ENCODE measurements at places on chromosomes 11 and 22.

DNA sequence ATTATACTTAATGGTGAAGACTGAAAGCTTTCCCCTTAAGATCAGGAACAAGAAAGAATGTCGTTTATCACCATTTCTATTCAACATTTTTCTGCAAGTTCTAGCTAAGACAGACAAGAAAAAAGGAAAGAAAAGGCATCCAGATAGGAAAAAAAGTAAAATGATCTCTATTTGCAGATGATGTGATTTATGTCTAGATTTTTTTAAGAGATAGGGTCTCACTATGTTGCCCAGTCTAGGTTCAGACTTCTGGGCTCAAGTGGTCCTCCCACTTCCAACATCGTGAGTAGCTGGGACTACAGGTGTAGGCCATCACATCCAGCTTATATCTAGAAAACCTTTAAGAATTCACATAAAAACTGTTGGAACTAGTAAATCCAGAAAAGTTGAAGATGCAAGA is 51.4 kb upstream of the ADORA2A start:
- DNase-seq, result no peak

DNA sequence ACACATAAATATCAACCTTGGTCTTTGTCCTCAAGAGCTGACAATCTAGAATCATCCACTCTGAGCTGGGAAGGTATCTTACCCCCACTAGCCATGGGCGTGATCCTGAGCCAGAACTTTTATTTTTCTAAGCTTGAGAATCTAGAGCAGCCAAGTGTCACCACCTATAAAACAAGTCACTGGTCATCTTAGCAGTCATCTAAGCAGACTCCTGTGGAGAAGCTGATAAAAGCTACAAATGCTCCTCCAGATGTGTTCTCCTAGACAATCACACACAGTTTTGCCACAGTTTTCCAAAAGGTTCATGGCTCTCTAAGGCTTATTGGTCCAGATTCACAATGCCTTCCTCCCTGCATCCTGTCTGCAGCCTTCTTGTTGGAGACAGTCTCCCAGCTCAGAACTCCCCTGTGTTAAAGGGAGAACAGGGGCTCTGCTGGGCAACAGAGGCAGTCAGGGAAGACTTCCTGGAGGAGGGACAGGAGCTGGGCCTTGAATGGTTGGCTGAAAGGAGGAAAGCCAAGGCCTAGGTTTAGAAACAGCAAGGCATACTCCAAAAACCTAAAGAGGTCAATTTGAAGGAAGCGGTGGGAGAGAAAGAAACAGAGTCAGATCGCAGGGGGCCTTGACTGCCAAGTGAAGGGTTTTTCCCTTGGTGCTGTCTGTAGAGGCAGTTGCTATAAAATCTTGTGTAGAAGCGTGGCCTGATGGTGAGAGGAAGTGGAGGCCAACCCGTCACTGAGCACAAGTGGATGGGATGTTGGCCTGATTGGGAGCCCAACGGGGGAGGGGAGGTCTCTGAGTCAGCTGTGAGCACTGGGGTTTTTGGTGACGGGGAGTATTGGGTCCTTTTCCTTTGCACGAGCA is 42.0 kb downstream of the ALX4 start:
- no peak for DNase-seq

DNA sequence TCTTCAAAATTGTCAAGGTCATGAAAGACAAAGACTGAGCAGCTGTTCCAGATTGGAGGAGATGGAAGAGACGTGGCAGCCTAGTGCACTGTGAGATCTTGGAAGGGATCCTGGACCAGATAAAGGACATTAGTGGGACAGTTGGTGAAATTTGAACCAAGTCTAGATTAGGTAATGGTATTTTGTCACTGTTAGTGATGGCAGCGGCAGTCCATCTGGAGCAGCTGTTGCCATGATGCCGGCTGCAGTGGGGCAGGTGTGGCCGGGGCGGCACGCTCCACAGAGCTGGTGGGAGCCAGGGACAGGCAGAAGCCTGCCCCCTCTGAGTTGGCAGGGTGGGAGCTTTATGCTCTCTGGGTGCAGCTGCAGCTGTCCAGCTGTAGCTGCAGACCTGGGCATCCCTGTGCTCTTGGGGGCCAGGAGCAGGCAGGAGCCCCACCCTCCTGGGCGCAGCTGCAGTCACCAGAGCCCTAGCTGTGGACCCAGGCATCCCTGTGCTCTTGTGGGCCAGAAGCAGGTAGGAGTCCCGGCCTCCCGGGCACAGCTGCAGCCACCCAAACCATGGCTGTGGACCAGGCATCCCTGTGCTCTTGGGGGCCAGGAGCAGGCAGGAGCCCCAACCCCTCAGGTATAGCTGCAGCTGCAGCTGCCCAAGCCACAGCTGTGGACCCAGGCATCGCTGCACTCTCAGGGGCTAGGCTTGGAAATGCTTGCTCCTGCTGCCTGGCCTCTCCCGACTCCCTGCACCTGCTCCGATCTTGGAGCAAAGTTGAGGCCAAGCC is 20.7 kb downstream of the DIXDC1 start:
- no peak for DNase-seq

GRCh38 chr22:42353883-42354727 is 78.1 kb downstream of the NFAM1 start:
- no peak for DNase-seq

DNA sequence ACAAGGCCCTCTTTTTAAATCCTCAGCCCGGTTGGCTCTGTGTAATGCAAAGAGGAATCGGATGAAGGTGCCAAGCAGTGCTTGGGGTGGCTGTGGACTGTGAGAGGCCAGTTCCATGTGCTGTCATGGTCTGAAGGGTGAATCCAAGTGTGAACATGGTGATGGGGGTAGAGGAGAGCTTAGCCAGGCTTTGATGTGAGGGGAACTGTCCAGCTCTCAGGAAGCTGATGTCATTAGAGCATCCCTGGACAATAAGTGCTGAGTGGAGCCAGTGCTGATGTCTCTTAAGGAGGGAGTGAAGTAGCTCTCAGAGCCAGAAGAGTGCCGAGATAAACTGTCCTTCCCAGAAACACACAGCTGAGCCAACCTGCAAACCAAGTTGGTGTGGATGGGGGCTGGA is 53.6 kb downstream of the NAV2 start:
- no peak for DNase-seq

- no peak for DNase-seq
Observed at GRCh38 chr22:18059991-18060390, 17.8 kb upstream of the PEX26 start.

DNA sequence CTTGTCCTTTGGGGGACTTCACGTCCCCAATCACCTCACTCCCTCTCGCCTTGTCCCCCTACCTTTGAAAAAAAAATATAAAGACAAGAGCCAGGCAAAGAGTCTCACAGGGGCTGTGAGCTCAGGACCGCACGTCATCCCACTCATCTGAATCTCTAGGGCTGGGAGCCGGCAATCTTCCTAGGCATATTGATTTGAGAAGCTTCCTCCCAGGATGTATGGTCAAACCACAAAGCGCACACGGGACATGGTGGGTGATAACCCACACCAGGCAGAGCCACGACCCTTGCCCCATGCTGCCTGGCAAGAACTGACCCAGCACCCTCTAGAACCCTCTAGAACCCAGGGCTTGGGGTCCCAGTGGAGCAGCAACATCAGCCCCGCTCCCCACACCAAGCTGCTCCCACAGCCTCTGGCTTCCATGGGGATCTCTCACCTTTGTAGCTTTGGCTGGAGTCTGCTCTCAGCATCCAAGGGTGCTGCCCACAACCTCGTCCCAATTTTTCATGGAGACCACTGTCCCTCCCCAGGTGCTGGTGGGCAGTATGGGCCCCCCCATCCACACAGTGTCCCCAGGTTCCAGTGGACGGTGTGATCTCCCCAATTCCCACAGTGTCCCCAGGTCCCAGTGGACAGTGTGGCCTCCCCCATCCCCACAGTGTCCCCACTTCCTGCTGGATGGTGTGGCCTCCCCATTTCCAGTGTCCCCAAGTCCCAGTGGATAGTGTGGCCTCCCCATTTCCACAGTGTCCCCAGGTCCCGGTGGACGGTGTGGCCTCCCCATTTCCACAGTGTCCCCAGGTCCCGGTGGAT is 85.2 kb upstream of the FGF3 start:
- peak; percentile 74 for DNase-seq

- no peak for DNase-seq
Observed at GRCh38 chr22:22355096-22355834, 110.7 kb downstream of the VPREB1 start.

GRCh38 chr11:72511393-72512047 is 77.2 kb upstream of the CLPB start:
- DNase-seq, result peak; percentile 21

DNA sequence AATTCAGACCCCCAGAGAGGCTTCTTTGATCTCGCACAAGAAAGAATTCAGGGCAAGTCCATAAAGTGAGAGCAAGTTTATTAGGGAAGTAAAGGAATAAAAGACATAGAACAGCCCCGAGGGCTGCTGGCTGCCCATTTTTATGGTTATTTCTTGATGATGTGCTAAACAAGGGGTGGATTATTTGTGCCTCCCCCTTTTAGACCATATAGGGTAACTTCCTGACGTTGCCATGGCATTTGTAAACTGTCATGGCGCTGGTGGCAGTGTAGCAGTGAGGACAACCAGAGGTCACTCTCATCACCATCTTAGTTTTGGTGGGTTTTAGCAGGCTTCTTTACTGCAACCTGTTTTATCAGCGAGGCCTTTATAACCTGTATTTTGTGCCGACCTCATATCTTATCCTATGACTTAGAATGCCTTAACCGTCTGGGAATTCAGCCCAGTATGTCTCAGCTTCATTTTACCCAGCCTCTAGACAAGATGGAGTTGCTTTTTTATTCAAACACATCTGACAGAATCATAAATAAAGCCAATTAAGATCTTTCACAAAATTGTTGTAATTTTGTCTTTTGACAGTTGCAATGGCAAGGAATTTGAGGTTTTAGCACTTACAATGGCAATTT is 7.6 kb downstream of the DDIAS start:
- DNase-seq, result no peak

GRCh38 chr11:95459291-95460042 is 228.5 kb upstream of the SESN3 start:
- no peak for DNase-seq

DNA sequence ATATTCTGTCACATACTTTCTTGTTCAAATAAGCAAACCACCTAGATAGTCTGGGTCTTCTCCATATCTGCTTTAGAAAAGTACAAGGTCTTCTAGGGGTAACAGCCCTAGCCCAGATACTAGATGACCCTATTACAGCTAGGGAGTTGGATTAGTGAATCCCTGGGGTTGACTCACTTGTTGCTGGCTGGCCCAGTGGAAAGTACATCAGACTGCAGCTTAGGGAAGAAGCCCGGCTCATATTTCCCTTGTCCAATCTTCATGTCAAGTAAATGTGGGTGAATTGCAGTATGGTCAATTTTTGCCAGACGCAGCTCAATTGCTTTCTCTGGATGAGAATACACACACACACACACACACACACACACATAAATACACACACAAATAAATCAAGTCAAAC is 79.1 kb upstream of the SCUBE2 start:
- no peak for DNase-seq

DNA sequence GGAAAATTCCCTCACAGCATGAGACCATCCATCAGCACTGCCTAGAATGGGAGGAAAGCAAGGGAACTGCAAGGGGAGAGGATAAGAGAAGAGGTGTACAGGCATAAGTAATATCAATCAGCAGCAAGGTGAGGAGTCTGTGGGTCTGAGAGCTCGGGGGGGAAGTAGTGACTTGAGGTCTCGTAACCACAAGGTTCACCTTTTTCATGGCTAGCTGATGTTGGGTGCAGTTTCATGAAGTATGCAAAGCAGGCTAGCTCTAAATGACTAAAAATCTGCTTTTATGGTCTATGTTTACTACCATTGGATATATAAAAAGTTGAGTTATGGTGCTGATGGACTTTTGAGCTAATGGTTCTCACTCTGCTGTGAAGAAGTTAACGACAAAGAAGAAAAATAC is 35.8 kb downstream of the OR4C6 start:
- no peak for DNase-seq

- DNase-seq, result no peak
Observed at GRCh38 chr11:7534042-7534378, 20.2 kb downstream of the PPFIBP2 start.

DNA sequence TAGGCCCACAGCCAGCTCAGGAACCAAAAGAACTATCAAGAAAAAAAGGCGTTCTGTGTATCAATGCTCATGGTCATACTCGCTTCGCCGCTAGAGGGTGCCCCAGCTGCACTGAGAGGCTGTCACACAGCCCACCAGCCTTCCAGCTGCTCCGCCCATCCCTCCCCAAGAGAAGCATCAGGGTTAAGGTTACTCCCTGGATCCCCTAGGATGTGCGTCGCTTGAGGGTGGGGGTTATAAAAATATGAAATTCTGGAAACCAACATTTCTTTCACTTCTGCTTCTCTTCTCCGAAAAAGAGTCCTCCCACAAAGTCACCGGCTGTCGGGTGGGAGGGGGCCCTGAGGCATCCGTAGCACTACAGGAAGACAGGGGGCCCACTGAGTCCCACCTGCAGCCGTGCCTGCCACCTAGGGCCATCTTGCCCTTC is 1.7 kb downstream of the CBX6 start:
- DNase-seq, result peak; percentile 85

- DNase-seq, result peak; percentile 19
Observed at GRCh38 chr11:124511745-124512144, 31.7 kb downstream of the OR8B12 start.

GRCh38 chr11:117902001-117902845 is 25.8 kb upstream of the FXYD6 start:
- DNase-seq, result no peak

DNA sequence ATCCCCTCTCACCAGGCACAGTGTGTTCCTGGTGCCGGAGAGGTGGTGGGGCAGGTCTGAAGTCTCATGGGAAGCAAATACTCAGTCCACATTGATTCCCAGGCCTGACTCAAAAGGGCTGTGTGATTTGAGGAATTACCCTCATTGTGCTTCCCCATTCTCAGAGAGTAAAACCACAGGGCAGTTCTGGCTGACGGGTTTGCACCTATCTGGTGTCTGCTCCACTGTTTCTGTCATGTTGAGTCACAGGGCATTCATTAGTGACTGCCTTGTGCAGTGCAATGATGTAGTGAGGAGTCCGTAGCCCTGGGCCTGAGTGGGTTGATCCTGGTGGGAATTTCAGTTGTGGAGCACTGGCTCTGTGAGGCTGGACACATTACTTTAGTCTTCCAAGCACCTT is 85.2 kb upstream of the ARHGAP20 start:
- DNase-seq, result peak; percentile 60

All from common myeloid progenitor, CD34-positive (primary cell).